Fibroblast of skin of left biceps (primary cell): ENCODE measurements at places on chromosomes 16 and 17.

DNA sequence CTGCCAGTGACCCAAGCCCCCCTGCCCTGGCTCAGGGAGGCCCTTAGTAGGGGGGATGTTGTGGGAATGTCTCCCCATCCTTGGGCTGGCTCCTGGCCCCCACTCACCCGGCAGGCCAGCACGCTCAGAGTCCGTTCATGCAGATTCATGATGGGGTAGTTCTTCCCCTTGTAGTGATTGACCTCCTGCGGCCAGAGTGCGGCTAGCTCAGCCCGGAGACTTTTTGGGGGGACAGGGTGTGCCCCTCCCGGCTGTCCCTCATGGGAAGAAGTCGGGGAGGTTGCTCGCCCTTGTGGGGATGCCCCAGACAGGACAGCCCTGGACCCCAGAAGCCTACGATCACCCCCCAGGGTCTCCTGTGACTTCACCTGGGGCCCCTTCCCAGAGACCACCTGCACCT lies 4.0 kb downstream of the NPB start:
- no peak for DNase-seq

DNA sequence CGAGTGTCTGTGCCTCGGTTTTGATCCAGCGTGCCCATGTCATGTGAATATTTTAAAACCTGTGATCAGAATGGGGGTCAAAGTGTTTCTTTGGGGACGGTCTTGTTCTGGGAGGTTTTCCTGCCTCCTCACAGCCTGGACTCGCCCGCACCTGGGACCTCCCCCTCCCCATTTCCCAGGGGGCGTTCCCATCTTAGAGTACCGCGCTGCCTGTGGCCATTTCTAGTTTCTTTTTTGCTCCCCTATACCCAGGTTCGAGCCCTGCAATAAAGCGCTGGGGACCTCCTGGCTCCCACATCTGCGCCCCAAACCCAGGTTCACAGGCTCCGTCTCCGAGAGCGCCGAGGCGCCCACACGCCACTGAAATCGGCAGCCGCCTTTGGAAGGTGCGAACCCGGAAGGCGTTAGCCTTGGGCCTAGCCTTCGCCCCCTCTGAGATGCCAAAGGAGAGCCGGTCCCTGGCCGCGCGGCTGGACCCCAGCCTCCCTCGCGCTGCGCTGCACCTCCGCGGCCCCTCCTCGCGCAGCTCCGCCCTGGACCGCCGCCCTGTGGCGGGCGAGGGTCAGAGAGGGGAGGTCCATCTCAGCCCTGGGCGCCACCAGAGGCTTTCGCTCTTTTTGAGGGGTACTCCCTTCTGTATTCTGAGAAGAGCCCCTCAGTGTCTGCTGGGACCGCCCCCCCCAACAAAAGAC lies 1.7 kb downstream of the KCNJ12 start:
- DNase-seq = no peak

DNA sequence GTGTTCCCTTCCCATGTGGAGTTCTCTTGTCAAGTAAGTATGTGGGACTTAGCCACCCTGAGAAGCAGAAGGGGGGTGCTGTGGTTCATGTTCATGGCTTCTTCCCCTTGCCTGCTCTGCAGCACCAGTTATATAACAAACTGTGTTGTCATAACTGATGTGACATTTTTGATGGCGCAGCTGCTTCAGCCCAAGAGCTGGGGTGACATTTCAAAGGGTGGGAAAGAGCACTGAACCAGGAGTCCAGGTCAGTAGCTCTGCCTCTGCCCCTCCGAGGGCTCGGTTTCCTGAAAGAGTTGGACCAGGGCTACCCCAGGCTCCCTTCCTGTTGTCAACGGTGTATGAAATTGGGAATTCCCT lies 7.4 kb downstream of the GNAO1 start:
- DNase-seq = no peak

DNA sequence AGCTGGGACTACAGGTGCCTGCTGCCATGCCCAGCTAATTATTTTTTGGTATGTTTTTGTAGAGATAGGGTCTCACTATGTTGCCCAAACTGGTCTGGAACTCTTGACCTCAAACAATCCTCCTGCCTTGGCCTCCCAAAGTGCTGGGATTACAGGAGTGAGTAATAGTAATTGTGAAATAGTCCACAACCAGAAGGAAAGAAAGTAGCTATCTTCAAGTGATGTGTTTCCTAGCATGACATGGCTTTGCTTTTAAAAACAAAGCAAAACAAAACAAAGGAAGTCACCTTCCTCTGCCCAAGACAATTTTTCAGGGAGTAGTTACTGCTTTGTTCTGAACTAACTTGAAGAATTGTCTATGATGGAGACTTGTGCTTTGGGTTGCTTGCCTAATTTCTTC lies 27.0 kb downstream of the ATP6V0A1 start:
- DNase-seq = no peak

DNA sequence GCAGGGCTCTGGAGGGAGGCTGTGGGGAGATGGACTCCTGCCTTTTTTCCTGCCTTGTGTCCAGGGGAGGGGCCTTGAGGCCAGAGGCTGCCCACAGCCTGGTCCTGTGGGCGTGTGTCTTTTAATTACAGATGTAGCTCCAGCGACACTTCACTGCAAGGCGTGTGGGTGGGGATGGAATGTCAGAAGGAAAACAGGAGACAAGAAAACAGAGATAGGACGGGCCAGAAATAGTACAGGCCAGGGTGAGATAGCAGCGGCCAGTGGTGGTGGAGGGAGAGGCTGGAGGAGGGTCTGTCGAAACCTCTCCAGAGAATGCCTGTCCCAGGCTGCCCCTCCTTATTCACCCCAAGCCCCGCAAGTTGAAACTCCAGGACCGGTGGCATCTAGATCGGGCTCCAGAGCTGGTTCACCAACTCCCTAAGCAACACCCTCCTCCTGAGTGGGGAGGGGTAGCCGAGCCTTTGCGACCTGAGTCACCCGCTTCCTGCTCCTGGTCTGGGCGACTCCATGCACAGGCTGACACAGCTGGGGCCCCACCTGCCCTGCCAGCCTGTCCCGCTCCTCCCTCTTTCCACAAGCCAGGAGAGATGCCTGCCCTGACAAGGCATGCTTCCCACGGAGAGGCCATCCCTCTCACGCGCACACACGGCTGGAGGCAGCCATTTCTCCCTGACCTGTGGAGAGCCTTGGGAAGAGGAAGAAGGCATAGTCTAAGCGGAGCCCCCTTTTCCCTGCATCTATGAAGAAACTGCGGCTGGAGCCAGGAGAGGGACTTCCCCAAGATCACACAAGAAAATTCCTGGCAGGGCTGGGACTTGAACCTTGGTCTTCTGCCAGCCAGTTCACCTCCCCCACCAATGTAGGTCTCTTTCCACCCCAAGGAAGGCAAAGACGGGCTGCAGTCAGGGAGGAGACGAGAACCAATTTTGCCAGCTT lies 6.6 kb upstream of the JUP start:
- DNase-seq = no peak
